Omental fat pad (tissue), 4 donors: ENCODE measurements at places on chromosomes 16 and 17.

DNA sequence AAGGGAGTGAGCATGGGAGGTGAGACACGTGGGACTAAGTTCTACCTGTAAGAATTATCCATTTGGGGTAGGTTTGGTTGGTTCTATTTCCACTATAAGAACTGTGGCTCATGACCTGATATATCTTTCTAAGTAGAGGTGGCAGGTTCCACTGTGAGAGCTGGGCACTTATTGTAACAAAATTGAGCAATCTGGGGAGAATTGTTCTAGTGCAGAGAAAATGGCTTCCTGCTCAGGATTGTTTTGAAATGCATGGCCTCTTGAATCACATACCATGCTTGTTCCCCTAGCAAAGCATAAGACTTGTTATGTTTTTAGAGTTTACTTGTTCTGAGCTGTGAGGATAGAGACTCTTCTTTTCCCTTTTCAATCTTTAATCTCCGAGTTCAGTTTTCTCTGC, 125.9 kb downstream of the MAP2K6 start:
- no peak for DNase-seq

DNA sequence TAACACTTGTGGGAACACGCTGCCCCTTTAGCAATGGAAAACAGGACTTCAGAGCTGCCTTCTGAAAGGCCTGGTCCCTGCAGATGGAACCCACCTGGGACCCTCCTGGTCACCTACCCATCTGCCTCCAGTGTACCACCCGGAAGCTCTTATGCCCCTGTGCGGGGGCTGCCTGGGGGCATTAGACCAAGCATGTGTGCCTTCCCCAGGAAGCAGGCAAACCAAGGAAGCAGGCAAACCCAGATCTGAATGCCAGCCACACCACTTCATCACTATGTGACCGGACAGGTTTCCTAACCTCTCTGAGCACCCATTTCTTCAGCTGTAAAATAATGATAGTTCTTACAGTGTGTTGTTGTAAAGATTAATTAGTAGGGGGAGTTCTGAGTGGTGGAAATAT, 20.8 kb upstream of the LRRC37A3 start:
- DNase-seq: no peak

- DNase-seq: no peak
Measured at GRCh38 chr17:921161-921560, 58.4 kb downstream of the NXN start.

- DNase-seq: no peak
Measured at GRCh38 chr17:73503560-73503959, 140.7 kb downstream of the SDK2 start.

DNA sequence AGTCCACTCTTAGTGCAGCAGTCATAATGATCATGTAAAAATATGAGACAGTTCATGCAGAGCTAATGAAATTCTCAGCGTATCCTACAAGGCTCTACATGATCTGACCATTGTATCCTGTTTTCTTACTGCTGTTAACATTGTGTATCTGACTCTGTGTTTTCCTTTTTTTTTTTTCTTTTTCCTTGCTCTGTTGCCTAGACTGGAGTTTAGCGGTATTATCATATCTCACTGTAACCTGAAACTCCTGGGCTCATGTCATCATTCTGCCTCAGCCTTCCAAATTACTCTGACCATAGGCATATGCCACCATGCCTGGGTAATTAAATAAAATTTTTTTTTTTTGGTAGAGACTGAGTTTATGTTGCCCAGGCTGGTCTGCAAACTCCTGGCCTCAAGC, 12.1 kb downstream of the DUS2 start:
- no peak for DNase-seq

DNA sequence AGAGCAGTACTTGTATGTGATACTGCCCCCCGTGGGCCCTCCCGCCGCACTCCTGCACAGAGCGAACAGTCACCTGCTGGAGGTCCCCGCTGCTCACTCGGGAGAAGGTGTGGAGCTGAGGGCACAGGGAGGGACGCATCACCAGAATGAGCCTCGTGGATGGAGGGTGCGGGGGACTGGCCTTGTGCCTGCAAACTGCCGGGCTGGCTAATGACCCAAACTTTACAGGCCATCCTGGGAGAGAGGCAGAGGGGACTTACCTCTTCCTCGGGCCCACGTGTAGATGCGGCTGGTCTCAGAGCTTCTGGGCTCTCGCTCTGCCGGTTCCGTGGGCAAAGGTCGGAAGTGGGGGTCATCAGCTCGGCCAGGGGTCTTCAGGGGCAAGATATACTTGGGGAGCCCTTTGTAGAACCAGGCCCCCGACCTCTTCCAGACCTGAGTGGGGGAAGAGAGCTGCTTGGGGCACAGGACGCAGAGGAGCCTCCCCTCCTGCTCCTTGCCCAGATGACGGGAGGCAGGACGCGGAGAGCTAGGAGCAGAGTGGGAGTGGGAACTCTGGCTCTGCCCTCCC, 65.5 kb upstream of the DOC2B start:
- DNase-seq: no peak

GRCh38 chr17:13016881-13017654, 759 bp downstream of the ELAC2 start:
- DNase-seq: no peak

DNA sequence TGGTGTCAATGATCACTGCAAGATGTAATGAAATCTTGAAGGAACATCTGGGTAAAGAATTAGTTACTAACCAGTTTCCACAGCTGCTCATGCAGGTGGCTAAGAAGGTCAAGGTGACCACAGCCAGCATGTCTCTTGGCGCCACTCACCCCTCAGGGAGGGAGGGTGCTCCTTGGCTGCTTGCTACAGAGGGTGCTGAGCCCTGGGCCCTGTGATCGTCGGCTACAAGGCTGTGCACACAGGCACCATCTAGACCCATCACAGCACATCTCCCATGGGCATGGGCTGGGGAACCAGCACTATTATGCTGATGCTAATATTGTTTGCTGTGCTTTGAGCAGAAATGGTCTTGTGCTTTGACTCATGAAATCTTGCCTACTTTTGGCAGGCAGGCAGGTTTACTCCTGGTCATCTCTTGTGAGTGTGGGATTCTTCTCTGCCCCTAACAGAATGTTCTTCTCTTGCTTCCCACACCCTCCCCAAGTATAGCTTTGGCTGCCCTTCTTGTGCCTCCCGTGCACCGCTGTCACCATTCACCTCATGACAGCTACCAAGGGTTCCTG, 36.4 kb downstream of the TXNDC11 start:
- DNase-seq: no peak
